Activated naive CD8-positive, alpha-beta T cell treated with anti-CD3 and anti-CD28 coated beads, Interleukin-2, amount 10 ng/mL, durations not matched to agents 7 days and 5 days (primary cell): ENCODE measurements at places on chromosomes 11 and 22. TPM values are rescaled to one million over a fixed set of nuclear protein-coding genes. Genes with fewer than 3 reads are reported as not detected.

- DNase-seq: no peak
- peaks cover 15% of the 10 kb centered on the region for H3K27me3 ChIP-seq
- no peak overlapping the region for H3K27ac ChIP-seq
- no peak overlapping the region for H3K4me3 ChIP-seq
Observed at GRCh38 chr11:95065336-95065735, 1.4 kb upstream of the SRSF8 start.

GRCh38 chr22:23404689-23405365 lies 175.3 kb downstream of the IGLL1 start:
- H3K4me3 ChIP-seq: no peak overlapping the region
- peaks cover 7% of the 10 kb centered on the region for H3K27me3 ChIP-seq
- H3K4me1 ChIP-seq: no peaks in the 10 kb centered on the region
- peak; percentile 59 for DNase-seq

OR52A1 gene
- not detected for total RNA-seq

GRCh38 chr11:117819096-117820040 lies 5.2 kb downstream of the FXYD2 start:
- no peak overlapping the region for H3K4me3 ChIP-seq
- no peaks in the 10 kb centered on the region for H3K36me3 ChIP-seq
- H3K4me1 ChIP-seq: peaks cover 61% of the 10 kb centered on the region
- DNase-seq: no peak

KDELR3 gene
- 0.91 TPM for total RNA-seq

- H3K4me1 ChIP-seq: peaks cover 2% of the 10 kb centered on the region
- H3K27ac ChIP-seq: no peak overlapping the region
- DNase-seq: no peak
- peaks cover 16% of the 10 kb centered on the region for H3K27me3 ChIP-seq
Observed at GRCh38 chr11:4491878-4492606, 9.6 kb downstream of the OR52K1 start.

GRCh38 chr11:27720277-27720830 lies 20.1 kb upstream of the BDNF start:
- peaks cover 3% of the 10 kb centered on the region for H3K4me1 ChIP-seq
- peak; percentile 39 for DNase-seq
- no peak overlapping the region for H3K4me3 ChIP-seq

DNA sequence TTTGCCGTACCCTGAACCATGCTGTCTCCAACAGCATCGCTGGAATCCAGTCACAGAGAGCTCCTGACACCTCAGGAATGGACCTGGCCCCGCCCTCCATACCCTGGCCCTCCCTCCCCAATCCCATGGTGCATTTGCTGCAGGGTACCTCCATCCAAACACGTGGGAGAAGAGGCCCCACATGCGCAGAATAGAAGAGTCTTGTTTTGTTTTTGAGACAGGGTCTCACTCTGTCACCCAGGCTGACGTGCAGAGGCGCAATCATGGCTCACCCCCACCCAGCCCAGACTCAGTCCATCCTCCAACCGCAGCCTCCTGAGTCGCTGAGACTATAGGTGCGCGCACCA lies 2.3 kb upstream of the PNPLA2 start:
- no peak for DNase-seq
- peaks cover 15% of the 10 kb centered on the region for H3K4me1 ChIP-seq
- no peak overlapping the region for H3K4me3 ChIP-seq
- H3K36me3 ChIP-seq: peaks cover 11% of the 10 kb centered on the region
- no peaks in the 10 kb centered on the region for H3K27me3 ChIP-seq

LAYN gene
- total RNA-seq: 27.0 TPM
